ENCODE measurements at places on chromosomes 2 and 18.
A peak's percentile ranks its signal among the peaks of the same experiment; 100 is the strongest.

GRCh38 chr2:46540496-46541331, 61.3 kb downstream of the TMEM247 start:
- no peak for DNase-seq

GRCh38 chr2:198664321-198664720, 793.4 kb downstream of the SATB2 start:
- no peak for DNase-seq

GRCh38 chr18:22538426-22538825, 120.7 kb upstream of the CTAGE1 start:
- DNase-seq = no peak

DNA sequence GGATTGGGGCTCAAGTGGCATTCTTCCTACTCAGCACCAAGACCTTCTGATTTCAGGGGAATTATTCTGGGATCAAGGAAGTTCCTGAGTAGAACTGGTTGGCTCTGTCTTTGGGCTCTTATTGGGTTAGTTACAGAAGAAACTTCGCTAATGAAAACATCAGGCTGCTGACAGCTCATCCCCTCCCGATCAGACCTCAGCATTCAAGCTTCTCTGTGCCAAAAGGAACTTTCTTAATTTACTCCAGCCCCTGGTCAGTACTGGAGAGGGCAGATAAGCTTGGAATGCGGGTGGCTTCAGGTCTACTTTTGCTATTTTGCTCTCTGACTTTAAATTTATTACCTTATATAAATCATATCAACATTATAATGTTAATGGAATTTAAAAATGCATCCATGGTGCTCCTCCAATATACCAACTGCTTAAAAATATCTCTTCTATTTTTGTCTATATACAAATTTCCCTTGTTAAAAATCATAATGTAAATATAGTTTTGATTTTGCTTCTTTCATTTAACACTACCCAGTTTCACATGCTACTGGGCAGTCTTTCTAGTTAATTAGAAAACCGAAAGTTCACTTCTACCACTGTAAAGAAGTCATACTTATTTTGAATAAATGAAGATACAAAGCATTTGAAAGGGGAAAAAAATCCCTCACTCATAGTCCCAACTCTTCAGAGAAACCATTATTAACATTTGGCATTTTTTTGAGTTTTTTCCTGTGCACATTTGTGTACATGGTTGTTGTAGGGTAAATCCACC, 34.4 kb downstream of the PCARE start:
- DNase-seq = no peak

- no peak for DNase-seq
Observed at GRCh38 chr18:24514439-24514838, 54.0 kb downstream of the HRH4 start.

DNA sequence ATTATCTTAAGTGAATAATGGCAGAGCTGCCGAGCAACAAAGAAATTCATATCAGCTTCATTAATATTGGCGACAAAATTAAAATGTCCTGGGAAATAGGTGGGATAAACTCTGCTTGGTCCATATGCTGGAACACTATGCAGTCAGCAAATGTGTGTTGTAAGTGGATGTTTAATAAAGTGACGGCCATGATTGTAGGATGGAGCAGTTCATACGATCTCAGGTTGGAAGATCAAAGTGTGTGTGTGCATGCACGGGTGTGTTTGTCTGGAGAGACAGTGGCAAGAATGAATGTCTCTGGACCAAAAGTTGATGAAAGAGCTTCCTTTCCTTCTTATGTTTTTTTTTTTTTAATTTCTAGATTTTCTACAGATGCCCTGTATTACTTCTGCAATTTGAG, 14.8 kb downstream of the TWIST2 start:
- DNase-seq = no peak

DNA sequence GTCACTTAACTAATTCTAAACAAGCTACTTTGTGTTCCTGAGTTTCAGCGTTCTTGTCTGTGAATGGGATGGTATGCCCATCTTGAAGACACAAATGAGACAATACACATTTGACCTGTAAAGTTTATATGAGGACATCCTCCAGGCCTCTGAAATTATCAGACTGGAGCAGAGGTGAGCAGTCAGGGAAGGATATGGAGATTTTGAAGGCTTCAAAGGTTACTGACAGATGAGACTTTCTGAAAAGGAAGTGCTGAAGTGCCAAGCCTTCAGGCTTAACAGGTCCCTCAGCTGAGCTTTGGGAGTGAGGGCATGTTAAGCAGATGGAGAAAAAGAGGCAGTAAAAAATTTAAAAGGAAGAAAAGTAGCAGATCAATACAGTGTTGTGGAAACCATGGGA, 110.9 kb upstream of the FOSL2 start:
- DNase-seq = no peak

GRCh38 chr2:122884889-122885288, 1129.4 kb downstream of the TSN start:
- no peak for DNase-seq

DNA sequence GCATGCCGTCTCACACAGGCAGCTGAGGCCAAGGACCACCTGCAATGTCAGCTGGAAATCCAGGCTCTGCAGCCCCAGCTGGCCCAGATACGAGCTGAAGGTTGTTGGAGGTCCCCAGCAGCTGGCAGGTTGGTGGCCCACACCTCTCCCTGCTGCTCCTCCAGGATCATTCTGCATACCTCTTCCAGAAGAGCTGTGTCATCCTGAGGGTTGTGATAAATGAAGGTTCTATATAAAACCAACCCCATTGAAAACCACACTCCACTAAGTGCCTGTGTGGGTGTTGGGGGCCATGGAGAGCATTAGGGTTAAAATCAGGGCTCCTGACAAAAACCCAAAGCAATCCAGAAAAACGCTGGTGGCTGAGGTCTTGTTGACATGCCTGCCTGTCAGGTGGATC, 50.4 kb downstream of the C1QL2 start:
- no peak for DNase-seq

DNA sequence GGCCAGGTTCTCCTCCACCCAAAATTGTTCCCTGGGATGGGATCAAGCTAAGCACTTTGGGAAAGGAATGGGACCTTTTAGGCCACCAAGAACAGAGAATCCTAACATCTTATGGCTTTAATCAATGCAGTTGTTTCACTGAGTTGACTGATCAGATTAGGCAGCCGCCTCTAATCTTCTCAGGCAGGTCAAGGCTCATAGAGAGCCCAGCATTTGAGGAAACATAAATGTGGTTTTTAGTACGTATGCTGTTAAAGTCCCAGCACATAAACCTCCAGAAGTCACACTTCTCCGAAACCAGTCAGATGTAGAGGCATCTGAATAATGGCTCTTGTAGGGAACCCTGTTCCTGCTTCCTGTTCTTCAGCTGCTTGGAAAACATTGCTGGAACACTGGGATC, 99.5 kb upstream of the RMDN2 start:
- DNase-seq = no peak

GRCh38 chr18:11994703-11995444, 13.6 kb downstream of the IMPA2 start:
- DNase-seq = no peak

- DNase-seq = no peak
Observed at GRCh38 chr18:13615432-13615861, 110.9 kb downstream of the FAM210A start.

DNA sequence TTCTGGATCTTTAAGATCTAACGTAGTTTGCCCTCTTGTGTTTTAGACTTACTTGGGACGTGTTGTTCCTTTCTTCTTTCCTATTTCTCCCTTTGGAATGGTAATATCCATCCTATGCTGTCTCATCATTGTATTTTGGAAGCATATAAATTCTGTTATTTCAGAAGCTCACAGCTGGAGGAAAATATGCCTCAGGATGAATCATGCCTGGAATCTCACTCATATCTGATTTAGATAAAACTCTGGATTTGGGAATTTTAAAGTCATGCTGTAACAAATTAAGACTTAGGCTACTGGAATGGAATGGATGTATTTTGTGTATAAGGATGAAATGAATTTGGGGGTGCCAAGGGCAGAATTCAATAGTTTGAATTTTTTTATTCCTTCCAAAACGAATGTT, 245.2 kb upstream of the GULP1 start:
- DNase-seq = no peak

DNA sequence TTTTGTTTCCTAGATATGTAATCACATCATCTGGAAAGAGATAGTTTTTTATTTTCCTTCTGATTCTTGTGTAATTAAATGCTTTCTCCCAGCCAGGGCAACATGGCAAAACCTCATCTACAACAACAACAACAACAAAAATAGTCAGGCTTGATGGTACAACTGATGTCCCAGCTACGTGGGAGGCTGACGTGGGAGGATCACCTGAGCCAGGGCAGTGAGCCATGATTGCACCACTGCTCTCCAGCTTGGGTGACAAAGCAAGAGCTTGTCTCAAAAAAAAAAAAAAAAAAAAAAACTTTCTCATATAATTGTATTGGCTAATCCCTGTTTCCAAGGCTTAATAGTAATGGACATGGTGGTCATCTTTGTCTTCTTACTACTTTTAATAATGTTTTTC, 26.4 kb upstream of the PGAP1 start:
- DNase-seq = no peak

- no peak for DNase-seq
Observed at GRCh38 chr2:42072349-42073118, 24.7 kb downstream of the PKDCC start.

GRCh38 chr18:63155169-63155852, 164.3 kb downstream of the BCL2 start:
- no peak for DNase-seq

GRCh38 chr18:72823345-72823744, 44.4 kb downstream of the NETO1 start:
- no peak for DNase-seq

GRCh38 chr2:82803307-82803706, 1655.8 kb downstream of the SUCLG1 start:
- DNase-seq = no peak

DNA sequence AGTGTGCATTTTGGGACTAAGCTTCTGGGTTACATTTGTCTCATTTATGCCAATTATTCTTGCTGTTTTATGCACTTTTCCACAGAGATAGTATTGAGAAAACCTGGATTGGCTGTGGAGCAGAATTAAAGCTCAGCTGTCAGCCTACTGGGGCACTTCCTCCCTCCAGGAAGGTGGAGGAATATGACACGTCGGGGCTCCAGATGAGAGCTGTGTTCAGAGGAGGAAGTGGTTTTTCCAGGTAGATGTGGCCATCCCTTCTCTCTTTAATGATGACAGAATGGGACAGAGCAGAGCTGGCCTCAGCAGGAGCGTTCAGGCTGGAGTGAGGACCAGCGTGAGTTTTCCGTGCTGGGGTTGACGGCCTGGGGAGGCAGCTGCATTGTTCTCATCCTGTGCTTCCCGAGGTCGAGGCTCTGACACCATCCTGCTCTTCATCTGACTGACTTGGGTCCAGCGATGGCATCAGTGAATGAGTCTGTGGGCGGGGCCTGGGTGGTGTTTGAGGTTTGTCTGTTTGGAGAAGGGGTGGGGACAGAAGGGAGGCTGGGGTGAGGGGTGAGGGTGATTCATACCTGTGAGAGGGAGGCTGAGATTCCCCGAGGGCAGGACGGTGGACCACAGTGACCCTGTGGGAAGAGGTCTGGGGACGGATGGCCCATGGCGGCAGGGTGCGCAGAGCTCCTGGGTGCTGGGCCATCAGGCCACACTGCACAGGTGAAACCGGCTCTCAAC, 207.0 kb downstream of the LDLRAD4 start:
- DNase-seq = no peak

DNA sequence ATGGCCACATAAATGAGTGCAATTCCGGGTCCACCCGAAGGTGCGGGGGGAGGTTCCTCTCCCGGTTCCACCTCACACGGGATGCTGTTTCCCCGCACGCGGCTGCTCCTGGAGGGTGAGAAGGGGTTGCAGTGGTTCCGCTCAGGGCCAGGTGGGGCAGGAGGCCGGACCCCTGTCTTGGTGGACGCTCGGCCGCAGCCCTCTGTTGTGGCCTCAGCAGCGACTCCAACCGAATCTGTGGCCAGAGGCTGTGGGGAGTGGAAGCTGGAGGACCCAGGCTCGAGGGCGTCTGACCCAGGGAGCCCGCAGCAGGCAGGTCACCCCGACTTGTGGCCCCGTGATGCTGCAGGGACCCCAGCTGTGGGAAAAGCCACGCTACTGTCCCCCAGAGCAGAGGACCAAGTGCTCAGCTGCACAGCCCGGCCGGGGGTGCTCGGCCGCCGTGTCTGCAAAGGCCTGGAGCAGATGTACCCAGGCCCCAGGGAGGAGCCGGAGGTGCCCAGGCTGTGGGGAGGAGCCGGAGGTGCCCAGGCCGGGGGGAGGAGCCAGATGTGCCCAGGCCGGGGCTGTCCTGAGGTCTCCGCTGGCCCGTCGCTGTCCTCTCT, 83.9 kb downstream of the RTP5 start:
- no peak for DNase-seq

DNA sequence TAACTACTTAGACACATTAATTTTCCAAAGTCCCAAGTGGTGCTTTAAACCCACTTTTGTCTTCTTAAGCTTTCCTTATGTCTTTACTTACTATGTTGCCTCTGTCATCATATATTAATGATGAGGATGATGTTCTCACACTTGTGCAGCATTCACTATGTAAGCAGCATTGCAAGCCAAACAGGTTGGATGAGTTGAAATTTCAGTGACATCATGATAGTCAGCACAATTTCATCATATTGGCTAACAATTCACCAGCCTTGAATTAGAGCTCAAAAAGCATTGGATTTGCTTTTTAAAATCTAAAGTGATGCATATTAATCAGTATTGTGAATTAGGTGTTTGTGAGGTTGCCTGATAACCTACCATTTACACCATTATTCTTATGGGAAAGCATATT, 7.7 kb downstream of the APLF start:
- peak; percentile 27 for DNase-seq

- no peak for DNase-seq
Observed at GRCh38 chr18:63783394-63783793, 8.2 kb downstream of the SERPINB7 start.

DNA sequence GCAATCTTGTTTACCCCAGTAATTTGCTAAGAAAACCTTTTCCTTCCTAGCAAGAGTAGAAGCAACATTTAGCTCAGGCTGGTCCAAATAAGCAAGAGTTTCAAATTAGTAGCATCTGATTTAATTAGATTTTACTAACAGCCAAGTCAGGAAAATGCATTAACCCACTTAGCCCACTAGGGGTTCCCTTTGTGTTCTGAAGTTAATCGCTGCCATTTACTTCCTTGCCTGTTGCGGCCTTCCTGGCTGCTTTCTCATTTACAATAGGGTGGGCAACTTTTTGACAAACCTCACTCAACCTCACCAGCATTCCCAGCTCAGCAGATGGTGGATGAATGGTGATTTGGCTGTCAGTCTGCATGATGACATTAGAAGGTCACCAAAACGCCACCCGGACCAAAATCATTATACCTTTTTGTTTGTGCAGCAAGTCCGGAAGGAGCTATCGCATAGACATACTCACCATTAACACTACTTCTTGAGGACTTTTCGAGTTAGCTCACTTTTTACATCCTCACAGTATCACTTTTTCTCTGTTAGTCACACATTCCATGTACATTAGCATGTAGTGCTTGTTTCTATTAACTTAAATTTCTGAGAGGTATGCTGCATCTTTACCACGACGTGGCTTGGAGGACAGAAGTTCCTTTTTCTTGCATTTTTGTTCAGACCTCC, 101.5 kb upstream of the SETBP1 start:
- DNase-seq = no peak

DNA sequence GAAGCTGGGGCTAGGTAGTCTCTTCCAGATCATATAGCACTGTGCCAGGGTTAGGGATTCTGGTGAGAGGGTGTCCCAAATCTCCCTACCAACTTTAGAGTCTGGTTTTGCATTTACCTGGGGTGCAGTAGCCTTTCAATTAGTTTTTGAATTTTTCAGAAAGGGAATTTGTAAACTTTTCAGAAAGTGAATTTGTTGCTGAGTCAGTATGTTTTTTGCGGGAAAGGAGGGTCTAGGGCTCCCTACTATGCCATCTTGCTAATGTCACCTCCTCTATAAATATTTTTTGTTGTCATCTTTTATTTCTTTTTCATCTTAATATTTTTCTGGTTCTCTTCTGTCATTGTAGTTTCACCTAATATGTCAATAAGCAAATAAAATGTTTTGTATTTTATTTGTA, 95.8 kb upstream of the FAM98A start:
- no peak for DNase-seq
